ENCODE measurements at places on chromosomes 11 and 22.

DNA sequence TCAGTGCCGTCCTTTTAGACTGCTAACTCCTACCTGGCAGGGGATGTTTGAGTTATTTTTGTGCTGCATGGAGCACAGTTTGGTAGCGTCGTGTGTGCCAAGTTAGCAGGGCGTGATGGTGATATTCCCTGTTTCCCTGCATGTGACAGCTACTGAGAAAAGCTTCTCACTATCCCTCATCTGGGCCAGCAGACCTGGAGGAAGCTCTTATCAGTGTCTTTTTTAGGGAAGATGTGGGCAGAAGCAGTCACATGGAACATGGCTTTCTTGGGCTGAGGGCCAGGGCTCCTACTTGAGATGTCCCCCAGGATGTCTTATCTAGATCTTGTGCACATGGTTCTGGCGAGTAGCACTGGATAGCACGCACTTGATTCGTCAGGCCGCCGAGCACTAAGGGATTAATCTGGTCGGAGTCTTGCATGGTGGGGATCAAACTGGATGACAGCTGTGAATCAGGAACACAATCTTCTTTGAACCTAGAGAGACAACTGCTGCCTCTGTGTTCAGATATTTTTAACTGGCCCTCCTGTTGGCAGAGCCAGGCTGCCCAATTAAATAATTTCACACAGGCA is 33.8 kb downstream of the TECTA start:
- DNase-seq: no peak

DNA sequence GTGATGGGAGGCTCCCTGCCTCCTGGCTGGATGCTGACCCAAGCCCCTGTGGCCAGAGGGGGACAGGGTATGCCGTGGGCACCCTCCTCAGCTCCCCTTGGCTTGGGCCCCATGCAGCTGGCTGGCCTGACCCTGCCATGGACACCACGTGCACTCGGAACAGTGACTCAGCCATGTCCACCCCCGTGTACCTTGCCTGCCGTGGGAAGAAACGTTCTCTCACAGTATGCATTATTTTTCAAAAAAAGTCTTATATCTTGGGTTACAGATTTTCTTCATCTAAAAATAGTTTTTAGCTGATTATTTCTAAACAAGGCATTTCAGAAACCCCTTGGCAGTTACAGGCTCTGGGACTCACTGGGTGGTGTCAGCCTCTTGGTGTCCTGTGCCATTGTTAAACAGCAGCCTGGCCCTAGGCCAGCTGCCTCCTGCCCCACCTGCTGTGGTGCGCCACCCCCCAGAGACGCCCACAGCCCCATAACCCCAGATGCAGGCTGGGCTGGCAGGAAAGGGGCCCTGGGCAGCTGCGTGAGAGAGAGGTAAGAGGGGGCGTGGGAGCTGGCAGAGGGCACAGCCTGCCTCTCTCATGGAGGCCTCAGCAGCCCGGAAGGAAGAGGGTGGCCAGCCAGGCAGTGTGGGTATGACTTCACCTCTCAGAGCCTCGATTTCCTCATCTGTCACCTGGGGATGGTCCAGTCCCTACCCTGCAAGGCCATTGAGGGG is 99.8 kb downstream of the MORC2 start:
- DNase-seq: no peak

GRCh38 chr11:96303980-96304379 is 39.0 kb downstream of the MAML2 start:
- no peak for DNase-seq

DNA sequence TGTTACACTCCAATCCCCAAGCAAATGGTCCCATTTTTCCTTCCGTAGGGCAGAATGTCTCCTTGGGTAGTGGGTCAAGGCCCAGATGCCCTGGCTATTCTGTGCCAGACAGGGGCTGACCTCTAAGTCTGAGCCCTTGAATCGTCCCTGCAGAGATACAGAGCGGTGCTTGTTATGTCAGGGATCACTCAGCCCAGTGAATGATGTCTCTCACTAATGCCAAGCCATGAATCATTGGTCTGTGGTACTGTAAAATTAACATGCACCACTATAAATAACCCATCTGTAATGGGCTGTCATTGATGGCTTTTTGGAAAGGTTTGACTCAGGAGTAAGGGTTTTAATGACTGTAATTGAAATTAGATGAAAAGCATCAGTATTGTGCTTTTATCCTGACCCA is 35.3 kb upstream of the KIRREL3 start:
- no peak for DNase-seq

GRCh38 chr11:114297806-114298709 is 1.9 kb downstream of the NNMT start:
- no peak for DNase-seq

- no peak for DNase-seq
These were observed 868.2 kb downstream of the BRD1 start for GRCh38 chr22:48959496-48959895.

- no peak for DNase-seq
These were observed 123.8 kb downstream of the MICAL2 start for GRCh38 chr11:12234221-12234620.

GRCh38 chr11:70415642-70416395 is 17.5 kb downstream of the CTTN start:
- DNase-seq: no peak

- DNase-seq: no peak
These were observed 286.2 kb downstream of the C11orf87 start for GRCh38 chr11:109708184-109708583.

GRCh38 chr11:77181226-77181625 is 53.2 kb downstream of the MYO7A start:
- no peak for DNase-seq

GRCh38 chr11:105639527-105639926 is 29.7 kb downstream of the GRIA4 start:
- no peak for DNase-seq

GRCh38 chr22:30290342-30291057 is 1.2 kb upstream of the CASTOR1 start:
- no peak for DNase-seq
